ENCODE measurements at places on chromosomes 12 and 14.

GRCh38 chr14:76687611-76688382 lies 73.5 kb upstream of the VASH1 start:
- DNase-seq: no peak

- DNase-seq: no peak
Observed at GRCh38 chr14:36988568-36988967, 183.8 kb downstream of the SLC25A21 start.

DNA sequence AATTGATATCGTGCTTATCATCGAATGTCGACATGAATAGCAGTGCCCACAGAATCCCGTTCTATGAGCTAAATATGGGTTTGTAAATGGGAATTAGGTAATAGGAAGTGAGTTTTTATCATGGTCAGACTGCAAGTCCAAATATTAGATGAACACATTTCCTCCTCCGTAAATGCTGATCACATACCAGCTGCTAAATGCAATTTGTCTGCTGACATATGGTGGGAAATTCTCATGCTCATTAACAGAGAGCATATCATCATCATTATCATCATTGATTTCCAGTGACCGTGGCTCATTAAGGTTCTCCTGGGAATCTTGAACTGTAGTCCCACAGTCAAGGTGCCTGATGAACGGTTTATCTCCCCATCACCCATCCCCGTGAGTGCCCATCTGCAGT lies 998.8 kb upstream of the TMEM132C start:
- no peak for DNase-seq

GRCh38 chr14:71597287-71597920 lies 334.8 kb upstream of the RGS6 start:
- DNase-seq: no peak

DNA sequence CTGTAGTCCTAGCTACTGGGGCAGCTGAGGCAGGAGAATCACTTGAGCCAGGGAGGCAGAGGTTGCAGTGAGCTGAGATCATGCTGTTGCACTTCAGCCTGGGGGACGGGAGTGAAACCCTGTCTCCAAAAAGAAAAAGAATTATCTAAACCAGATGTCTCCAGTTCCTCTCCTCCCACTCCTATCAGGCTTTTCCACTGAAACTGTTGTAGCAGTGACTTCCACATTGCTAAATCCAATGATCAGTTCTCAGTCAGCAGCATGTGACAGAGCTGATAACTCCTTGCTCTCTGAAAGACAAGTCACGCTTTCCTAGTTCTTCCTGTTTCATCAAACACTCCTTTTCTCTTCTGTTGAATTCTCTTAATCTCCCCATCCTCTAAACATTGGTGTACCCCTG lies 8.6 kb downstream of the SLC38A6 start:
- DNase-seq: no peak
